ENCODE measurements at places on chromosomes 1 and 21. TPM values are rescaled to one million over a fixed set of nuclear protein-coding genes. Genes with fewer than 3 reads are reported as not detected.
A peak's percentile ranks its signal among the peaks of the same experiment; 100 is the strongest.

Gene BARHL2
- not detected for total RNA-seq

Gene DCDC2B
- not detected for total RNA-seq

Gene RGS8
- total RNA-seq = not detected

Gene CXADR
- total RNA-seq = 0.11 TPM

DNA sequence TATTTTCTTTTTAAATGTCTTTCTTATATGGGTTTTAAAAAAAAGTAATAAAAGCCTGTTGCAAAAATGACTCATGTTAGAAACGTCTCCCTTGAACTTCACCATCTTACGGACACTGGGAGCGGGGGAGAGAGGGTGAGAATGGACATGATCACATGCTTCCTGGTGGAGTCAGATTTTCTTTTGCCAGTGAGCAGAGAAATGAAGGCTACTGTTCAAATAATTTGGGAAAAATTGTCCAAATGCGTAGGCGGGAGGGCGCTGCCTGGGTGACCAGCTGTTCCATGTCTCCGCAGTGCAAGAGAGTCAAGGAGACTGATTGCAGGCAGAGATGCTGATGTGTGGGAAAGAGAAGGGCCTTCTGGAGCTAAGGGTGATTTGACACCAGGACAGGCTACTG is 23.1 kb downstream of the EIF2D start:
- H3K27ac ChIP-seq = peak overlapping the region; percentile 78
- no peak overlapping the region for H3K4me3 ChIP-seq
- no peaks in the 10 kb centered on the region for H3K27me3 ChIP-seq

GRCh38 chr1:183077097-183077496 is 53.9 kb downstream of the LAMC1 start:
- no peaks in the 10 kb centered on the region for H3K27me3 ChIP-seq
- no peak for DNase-seq

GRCh38 chr21:46187814-46188213 is 3.6 kb upstream of the SPATC1L start:
- H3K27me3 ChIP-seq = no peaks in the 10 kb centered on the region
- no peak overlapping the region for H3K4me3 ChIP-seq
- peak overlapping the region; percentile 84 for H3K27ac ChIP-seq
- H3K36me3 ChIP-seq = peaks cover 9% of the 10 kb centered on the region
- DNase-seq = no peak

DNA sequence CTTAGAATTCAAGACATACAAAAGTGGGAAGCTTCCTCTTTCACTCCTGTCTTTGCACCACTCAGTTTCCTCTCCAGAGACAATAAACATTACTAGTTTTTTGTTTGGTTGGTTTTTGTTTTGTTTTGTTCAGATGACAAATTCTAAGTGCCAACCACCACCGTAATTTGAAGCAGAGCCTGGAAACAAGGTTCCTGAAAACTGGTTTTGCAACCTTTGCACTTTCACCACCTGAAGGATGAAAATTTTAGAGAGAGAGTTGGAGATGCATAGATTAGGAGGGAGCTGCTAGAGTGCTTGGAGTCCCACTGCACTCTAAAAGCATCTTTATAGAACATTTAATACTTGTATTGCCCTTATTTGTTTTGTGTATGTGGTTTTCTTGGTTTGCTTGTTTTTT is 20.2 kb upstream of the MGST3 start:
- H3K36me3 ChIP-seq = no peaks in the 10 kb centered on the region
- no peak for DNase-seq
- H3K27ac ChIP-seq = no peak overlapping the region
- no peak overlapping the region for H3K4me3 ChIP-seq

GRCh38 chr1:194908643-194909042 is 1699.6 kb downstream of the KCNT2 start:
- H3K4me1 ChIP-seq = no peaks in the 10 kb centered on the region
- no peak overlapping the region for H3K4me3 ChIP-seq
- H3K36me3 ChIP-seq = no peaks in the 10 kb centered on the region

- peak overlapping the region; percentile 60 for H3K4me3 ChIP-seq
- no peaks in the 10 kb centered on the region for H3K36me3 ChIP-seq
- peak overlapping the region; percentile 92 for H3K27ac ChIP-seq
- H3K27me3 ChIP-seq = no peaks in the 10 kb centered on the region
Observed at GRCh38 chr1:182962554-182963115, 9.7 kb upstream of the SHCBP1L start.

All from osteocyte (in vitro differentiated cells).